Stimulated activated CD8-positive, alpha-beta memory T cell treated with anti-CD3 and anti-CD28 coated beads, Interleukin-2, amount 100 ng/mL, for 48 hours (primary cell): ENCODE measurements at places on chromosomes 4 and X.

DNA sequence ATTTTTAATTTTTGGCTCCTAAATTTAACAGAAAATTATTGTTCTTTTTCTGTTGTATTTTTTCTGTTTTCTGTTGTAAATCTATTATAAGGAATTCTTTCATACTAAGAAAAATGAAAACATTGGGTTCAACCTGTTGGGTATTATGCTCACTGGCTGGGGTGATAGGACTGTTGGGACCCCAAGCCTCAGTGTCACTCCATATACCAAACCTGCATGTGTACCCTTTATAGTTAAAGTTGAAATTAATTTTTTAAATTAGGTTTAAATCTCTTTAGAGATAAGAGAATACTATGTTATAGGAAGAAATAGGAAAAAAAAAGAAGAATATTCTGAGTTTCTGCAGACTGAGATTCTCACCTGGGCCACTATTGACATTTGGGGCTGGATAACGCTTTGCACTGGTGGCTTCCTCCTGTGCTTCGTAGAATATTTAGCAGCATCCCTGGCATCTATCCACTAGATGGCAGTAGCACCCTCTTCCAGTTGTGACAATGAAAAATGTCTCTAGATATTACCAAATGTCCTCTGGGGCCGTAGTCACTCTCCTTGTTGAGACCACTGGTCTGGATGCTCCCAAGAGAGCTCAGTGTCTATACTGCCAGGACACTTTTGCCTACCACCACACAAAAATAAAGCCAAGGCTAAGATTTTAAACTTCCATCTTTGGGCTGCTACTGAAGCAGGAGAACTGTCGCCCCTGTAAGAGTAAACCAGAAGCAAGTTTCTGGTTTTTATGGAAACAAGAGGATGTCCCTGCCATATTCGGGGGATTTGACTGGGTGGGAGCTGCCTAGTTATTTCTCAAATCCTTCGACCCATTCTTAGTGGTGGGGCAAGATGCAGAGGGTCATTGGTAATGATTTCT lies 22.4 kb upstream of the CLTRN start:
- DNase-seq: no peak

DNA sequence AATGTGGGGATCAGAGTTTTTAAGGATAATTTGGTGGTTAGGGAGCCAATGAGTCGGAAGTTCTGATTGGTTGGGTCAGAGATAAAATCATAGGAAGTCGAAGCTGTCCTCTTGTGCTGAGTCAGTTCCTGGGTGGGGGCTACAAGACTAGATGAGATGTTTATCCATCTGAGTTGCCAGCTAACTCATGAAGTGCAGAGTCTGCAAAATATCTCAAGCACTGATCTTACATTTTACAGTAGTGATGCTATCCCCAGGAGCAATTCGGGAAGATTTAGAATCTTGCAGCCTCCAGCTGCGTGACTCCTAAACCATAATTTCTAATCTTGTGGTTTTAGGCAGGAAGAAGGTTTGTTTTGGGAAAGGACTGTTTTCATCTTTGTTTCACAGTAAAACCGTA lies 565.8 kb upstream of the SPANXN1 start:
- DNase-seq: no peak

- DNase-seq: no peak
Observed at GRCh38 chrX:78066110-78066509, 37.9 kb upstream of the PGK1 start.

- no peak for DNase-seq
Observed at GRCh38 chrX:52983321-52984000, 25.1 kb upstream of the FAM156A start.

DNA sequence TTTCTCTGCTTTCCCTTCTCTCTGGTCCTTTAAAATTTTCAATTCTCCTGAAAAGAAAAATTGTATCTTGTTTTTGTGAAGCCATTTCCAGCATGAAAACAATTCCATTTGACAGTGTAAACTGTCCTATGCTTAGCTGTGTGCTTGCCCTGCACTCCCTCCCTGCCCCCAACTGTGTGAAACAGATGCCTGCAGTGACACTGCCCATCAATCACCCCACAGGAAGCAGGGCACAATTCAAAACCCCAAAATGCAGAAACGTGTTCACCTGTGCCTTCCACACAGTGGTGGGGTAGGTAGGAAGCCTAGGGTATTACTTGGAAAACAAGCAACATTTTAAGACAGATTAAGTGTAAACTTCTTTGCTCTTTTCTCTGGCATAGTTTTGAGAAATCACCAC lies 6.2 kb upstream of the FHDC1 start:
- DNase-seq: no peak

- no peak for DNase-seq
Observed at GRCh38 chr4:52939739-52940138, 77.6 kb downstream of the RASL11B start.

- no peak for DNase-seq
Observed at GRCh38 chrX:47573341-47574075, 8.7 kb upstream of the TIMP1 start.

GRCh38 chr4:131370846-131371245 lies 1778.2 kb upstream of the PCDH10 start:
- DNase-seq: no peak

DNA sequence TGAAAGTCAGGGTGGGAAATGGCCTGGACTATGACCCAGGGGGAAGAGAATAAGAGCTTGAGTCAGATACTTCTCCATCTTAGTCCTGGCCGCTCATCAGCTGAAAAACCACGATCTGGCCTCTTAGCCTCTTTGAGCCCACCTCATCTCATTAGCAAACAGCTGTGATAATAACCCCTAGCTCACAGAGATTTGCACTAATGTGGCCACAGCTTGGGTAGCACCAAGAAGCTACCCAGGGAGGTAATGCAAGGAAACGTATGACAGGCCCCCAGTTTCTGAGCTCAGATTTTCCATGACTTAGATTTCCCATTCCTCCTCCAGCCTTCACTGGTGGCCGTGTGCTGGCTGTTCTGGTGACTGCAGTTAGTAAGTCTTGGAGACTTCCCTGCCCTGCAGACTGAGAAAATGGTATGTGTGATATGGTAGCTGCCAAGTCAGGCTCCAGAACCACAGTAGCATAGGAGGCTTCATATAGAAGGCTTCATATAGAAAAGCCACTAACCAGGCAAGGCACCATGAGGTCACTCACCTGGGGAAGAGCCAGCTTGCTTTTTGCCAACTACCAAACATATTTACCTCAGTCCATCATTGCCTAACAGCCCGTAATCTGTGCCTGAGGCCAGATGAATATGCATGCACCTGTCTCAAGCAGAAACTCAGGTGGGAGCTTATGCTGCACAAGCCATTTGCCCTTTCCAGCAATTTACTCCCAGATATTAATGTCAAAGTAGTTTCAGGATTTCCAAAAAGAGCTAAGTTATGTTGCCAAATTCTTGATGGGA lies 51.4 kb upstream of the GABRE start:
- DNase-seq: no peak

DNA sequence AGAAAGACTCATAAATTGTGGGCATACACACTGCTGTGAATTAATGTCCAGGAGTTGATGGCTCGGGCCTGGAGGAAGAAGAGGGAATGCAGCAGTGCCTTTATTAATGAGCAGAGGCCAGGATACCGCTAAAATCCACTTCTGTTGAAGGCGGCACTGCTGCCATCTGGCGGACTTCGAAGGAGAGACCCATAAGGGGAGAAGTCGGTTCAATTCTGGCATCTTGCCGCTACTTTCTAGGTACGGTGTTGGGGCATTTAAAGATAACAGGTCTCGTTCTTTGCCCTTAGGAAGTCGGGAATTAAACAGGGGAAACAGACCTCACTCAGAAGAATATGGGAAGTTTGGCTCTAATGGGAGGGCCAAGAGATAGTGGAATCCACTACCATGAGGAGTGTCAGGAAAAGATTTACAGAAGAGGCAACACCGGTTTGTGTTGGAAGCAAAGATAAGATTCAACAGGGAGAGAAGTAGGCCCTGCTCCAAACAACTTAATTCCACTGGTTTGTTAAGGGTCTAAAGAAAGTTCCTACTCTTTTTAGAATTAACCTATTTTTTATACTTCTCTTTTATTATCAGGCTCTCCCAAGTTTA lies 133.6 kb upstream of the GIMD1 start:
- DNase-seq: peak; percentile 16

- DNase-seq: no peak
Observed at GRCh38 chr4:109803924-109804571, 2.2 kb upstream of the CFI start.

GRCh38 chrX:70479247-70479921 lies 34.7 kb downstream of the DLG3 start:
- no peak for DNase-seq

GRCh38 chr4:176726803-176727202 lies 65.9 kb downstream of the VEGFC start:
- no peak for DNase-seq
